ENCODE measurements at places on chromosomes 1 and 21. TPM values are rescaled to one million over a fixed set of nuclear protein-coding genes. Genes with fewer than 3 reads are reported as not detected.
A peak's percentile ranks its signal among the peaks of the same experiment; 100 is the strongest.

- peak; percentile 65 for DNase-seq
These were observed 31.3 kb downstream of the NSL1 start for GRCh38 chr1:212760126-212760823.

DNA sequence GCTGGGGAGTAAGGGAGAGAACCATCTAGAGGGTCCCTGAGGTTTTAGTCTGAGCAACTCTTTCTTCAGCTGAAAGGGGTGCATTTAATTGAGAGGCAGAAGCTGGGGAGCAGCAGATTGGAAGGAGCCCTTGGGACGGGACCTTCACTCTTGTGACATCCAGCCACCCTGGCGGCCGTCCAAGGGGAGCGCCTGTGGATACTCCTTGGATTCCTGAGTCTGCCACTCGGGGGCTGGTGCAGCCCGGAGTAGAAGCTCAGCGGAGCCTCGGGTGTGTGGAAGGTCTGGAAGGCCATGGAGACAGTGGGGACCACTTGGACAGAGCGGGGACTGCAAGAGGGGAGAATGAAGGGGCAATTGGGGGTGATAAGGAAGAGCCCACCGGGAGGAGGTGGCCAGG, 68.7 kb downstream of the AJAP1 start:
- DNase-seq = no peak

DNA sequence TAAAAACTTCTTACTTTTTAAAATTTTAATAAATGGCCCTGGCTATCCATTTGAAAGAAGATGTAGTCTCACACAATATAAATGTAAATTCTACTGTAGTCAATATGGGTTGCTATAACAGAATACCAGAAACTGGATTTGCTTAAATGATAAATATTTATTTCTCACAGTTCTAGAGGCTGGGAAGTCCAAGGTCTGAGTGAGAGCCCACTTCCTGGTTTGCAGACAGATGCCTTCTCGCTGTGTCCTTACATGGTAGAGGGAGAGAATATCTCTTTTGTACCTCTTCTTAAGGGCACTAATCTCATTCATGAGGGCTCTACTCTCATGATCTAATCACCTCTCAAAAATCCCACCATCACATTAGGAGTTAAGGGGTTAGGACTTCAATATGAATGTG, 35.2 kb downstream of the EXO1 start:
- no peak for DNase-seq

DNA sequence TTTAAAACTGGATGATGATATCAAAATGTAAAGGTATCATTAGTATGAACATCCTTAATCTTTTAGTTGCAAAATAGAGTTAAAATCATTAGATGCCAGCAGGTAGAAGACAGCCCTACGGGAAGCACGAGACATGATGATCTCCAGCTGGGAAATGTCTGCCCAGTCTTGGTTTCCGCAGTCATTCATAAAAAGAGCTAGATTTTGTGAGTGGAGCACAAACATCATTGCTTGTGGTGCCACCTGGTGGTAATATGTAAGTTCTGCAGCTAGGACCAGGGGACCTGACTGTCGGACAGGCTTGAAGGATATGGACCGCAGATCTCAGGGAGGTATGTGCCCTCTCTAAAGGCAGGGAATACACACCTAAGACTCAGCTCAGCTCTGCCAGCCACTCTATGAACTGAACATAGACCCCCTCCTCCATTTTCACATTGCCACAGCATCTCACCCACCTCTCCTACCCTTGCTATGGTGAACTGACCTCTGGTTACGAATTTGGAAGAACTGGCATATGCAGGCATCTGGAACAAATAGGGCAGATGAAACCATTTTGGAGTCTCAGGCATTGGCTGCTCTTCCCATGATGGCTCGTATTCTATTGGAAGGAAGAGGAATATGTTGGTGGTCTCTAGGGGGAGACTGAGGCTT, 9.2 kb downstream of the FCMR start:
- DNase-seq = peak; percentile 67

- DNase-seq = no peak
These were observed 59.9 kb downstream of the UBE2U start for GRCh38 chr1:64263335-64263734.

Gene FCRL2
- total RNA-seq = not detected

GRCh38 chr1:91847851-91848250, 38.1 kb downstream of the TGFBR3 start:
- no peak for DNase-seq

GRCh38 chr1:61403679-61404596, 321.0 kb downstream of the TM2D1 start:
- DNase-seq = no peak

DNA sequence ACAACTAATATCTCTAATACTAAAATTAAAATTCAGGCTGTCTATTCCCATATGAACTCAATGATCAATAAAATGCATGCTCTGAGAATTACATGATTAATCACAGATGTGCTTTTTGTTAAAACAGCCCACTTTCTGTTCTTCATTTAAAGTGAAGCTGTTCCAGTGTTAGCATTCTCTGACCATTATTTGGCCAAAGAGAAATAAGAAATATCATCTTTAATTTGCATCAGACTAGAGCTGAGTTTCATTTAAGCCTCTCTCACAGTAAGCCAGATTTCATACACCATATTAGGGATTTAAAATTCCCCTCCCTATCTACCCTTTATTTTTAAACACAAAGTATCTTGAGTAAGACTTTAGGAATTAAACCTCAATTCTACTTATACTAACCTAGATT, 261.6 kb downstream of the TPR start:
- no peak for DNase-seq

Gene MAP1LC3C
- 1.7 TPM for total RNA-seq

Measured in endothelial cell (in vitro differentiated cells).